ENCODE measurements at places on chromosomes 12 and 14. TPM values are rescaled to one million over a fixed set of nuclear protein-coding genes. Genes with fewer than 3 reads are reported as not detected.

GRCh38 chr12:28130625-28131598 is 59.3 kb upstream of the CCDC91 start:
- DNase-seq, result no peak

DNA sequence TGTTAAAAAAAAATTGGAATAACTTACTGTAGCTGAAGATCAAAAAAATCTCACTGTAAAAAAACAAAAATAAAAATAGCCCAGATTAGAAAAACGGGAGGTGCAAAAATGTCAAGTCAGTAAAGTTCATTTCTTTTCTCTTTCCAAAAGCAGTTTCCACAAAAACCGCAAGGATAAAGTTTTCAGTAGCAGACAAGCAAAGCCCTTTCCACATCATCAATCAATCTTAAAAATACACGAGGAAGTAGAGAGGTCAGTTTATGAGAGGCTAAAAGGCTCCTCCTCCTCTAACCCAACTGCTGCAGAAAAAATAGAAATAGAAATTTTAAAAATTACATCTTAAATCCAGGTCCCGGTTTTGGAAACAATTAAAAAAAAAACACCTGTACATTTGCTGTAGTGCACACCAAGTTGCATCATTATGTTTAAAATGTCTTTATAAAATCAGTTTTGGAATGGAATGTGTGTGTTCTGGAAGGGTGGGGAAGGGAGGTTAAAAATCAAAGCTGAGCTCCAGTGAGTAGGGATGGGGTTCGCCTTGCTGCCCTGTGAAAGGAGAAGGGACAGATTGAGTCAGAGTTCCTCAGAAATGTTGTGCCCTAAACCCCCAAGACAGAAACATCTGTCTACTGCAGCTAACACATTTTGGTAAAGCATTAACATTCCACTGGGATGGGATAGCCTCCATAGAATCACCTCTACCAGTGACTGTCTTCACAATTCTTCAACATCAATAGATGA is 5.8 kb downstream of the HNRNPC start:
- DNase-seq, result no peak

DNA sequence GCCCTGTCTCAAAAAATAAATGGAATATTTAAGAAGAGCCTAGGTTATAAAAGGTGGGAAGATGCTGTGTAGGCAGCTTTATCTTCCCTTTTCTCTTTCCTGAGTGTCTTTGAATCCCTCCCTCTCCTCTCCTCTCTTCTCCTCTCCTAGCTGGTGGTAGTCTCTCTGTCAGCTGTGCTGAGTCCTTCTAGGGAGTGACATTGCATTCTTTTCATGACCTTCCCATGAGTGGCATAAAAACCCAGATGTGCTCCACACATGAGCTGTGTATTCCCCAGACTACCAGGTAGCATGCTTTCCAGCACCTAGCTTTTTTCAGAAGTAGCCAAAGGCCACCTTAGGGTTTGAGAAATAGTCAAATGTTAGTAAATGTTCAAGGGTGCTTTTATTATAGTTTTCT is 23.6 kb downstream of the SAMD4A start:
- DNase-seq, result no peak

ADGRD1 gene
- not detected for total RNA-seq

DNA sequence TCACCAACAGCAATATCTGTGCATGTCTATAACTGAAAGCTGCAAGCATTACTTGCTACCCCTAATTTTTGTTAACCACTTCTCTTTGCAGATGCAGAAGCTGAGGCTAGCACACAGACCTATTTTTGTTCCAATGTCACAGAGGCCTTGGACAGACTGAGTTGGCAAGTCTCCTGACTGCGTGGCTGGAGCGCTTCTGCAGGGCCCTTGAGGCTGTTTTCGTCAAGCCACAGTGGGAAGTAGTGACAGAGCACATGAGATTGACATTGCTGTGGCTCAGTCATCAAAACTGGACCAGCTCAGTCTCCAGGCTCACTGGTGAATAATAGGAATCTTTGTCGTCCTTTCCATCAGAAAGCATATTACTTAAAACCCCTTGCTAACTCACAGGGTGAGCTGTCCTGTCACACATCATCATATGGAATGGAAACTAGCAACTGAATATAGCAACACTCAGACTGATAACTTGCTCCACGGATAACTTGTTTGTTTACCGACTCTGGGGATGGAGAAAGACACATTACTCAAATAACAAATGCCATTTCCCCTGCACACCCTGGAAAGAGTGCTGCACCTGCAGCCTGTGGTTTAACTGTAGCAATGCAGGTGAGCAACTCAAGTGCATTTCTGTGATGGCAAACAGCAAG is 43.6 kb upstream of the DDX11 start:
- no peak for DNase-seq

SMIM41 gene
- not detected for total RNA-seq

TMEM233 gene
- total RNA-seq, result not detected

Measured in naive thymus-derived CD4-positive, alpha-beta T cell (primary cell).